ENCODE measurements at places on chromosomes 7 and 10. TPM values are rescaled to one million over a fixed set of nuclear protein-coding genes. Genes with fewer than 3 reads are reported as not detected.
A peak's percentile ranks its signal among the peaks of the same experiment; 100 is the strongest.

The CNPY1 gene
- total RNA-seq: not detected

The ACTR3C gene
- total RNA-seq: 12.1 TPM

The ACTL6B gene
- total RNA-seq: not detected

The GPR158 gene
- total RNA-seq: 0.10 TPM

The PRSS37 gene
- total RNA-seq: not detected

- peak; percentile 65 for DNase-seq
These were observed 18.5 kb downstream of the SH3PXD2A start for GRCh38 chr10:103836861-103837260.

The MBL2 gene
- total RNA-seq: not detected

- DNase-seq: peak; percentile 48
These were observed 27.9 kb downstream of the GTF2IRD1 start for GRCh38 chr7:74481458-74482196.

The HOXA10 gene
- not detected for total RNA-seq

- peak; percentile 47 for DNase-seq
These were observed 9.2 kb upstream of the SFRP5 start for GRCh38 chr10:97780841-97781617.

The SORCS1 gene
- total RNA-seq: 17.8 TPM

The ODAD2 gene
- 1.0 TPM for total RNA-seq

GRCh38 chr7:117550625-117551024, 70.8 kb downstream of the CFTR start:
- DNase-seq: no peak

GRCh38 chr10:27663621-27664020, 82.0 kb downstream of the MKX start:
- DNase-seq: no peak

The CYP3A7 gene
- 0.21 TPM for total RNA-seq

The PRF1 gene
- total RNA-seq: 0.62 TPM

Data from tongue (tissue), 3 donors.